ENCODE measurements at places on chromosomes 2 and 18.
A peak's percentile ranks its signal among the peaks of the same experiment; 100 is the strongest.

GRCh38 chr2:66813976-66814375, 379.1 kb downstream of the MEIS1 start:
- no peak for DNase-seq

DNA sequence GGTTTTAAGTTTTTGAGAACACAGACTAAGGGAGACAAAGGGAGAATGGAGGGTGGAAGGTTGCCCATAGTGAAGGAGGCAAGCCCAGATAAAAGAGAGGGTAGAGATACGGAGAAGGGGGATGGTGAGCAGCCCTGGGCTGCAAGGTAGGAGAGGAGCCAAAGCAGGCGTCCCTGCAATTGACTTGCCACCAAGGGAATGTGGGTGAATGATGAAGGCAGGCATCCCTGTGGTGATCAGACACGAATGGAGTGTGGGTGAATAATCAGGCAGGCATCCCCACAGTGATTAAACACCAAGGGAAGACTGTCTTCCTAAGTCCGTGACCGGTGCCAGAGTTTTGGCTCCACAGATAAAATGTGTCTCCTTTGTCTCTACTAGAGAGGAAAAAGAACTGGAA, 16.5 kb upstream of the ALPK2 start:
- no peak for DNase-seq

- no peak for DNase-seq
These were observed 37.2 kb downstream of the GALNT1 start for GRCh38 chr18:35618696-35619095.

- peak; percentile 63 for DNase-seq
These were observed 405.8 kb downstream of the EPHA4 start for GRCh38 chr2:221166292-221166691.

DNA sequence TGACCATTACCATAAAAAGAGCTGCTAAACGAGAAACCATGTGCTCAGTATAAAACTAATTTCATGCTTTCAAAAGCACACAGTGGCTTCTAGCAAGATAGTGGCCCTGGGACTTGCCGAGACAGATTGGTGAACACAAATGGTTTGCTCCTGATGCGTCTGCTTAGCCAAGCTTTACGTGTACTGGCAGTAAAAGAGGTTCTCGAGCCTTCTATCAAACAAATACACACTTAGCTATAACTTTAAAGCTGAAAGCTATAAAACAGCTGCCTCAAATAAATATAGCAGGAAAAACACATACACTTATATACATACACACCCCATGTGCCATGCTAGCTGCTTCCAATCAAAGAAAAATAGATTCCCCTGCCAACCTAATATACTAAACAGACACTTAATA, 117.0 kb downstream of the ZNF385B start:
- no peak for DNase-seq

GRCh38 chr2:63571291-63571690, 17.0 kb downstream of the WDPCP start:
- DNase-seq: no peak

GRCh38 chr18:76707534-76707933, 114.8 kb upstream of the ZNF236 start:
- no peak for DNase-seq

DNA sequence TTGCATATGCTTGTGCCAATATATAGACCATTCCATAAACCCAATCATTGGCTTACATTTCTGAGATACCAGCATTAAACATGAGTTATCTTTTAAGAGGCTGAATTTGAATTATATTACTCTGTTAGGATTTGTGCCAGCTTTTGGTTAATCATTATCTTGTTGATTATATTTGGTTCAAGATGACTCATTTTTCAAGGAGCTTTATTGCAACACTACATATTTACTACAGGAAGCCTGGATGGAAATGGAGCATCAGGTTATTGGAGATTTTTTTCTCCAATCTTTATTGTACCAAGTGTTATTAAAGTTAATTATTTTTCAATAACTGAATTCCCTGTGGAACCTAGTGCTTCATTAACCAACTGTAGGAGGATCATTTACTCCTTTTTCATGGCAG, 26.4 kb downstream of the EML4 start:
- DNase-seq: no peak

Measured in fibroblast of the conjunctiva (primary cell).